ENCODE measurements at places on chromosomes 1 and 21.

- DNase-seq: peak; percentile 60
Observed at GRCh38 chr21:15065392-15066122, 757 bp upstream of the NRIP1 start.

GRCh38 chr1:99599678-99600175 is 46.2 kb upstream of the PALMD start:
- no peak for DNase-seq

DNA sequence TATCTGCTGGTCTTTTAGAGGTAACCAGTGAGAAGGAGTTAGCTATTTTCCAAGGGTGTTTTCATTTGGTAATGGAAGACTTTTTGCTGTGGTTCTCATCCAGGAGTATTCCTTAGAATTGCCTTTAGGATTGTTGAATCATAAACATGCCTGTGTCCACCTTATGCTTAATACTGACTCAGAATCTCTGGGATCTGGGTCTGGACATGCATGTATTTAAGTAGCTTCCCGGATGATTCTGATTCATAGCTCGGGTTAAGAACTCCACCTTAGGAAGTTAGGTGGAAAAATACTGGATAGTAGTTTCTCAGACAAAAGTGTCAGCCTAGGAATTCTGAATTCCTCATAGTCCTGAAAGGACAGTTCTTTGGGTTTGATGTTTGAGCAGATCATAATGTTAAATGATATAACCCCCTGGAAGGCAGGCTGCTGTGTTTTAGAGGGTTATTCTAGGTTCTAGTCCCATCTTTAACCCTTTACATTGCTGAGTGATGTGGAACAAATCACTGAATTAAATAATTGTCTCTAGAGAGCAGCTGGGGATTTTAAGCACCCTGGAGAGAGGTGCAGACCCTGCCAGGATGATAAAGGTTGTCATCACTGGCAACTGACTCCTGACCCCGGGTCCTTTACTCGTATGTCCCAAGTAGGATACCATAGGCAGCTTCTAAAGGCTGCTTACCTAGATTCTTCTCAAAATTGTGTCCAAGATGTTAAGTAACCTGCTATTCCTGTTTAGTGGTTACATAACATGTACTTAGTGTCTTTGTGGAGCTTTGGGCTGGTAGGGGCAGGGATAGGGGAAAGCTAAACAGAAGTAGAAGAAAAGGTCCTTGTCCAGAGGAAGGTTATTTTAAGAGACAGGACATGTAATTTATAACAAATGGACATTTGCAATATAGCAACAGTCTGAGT is 14.5 kb upstream of the C4BPB start:
- no peak for DNase-seq

- no peak for DNase-seq
Observed at GRCh38 chr1:53644496-53644895, 94.5 kb downstream of the GLIS1 start.

- no peak for DNase-seq
Observed at GRCh38 chr1:154972213-154972516, 1.6 kb upstream of the SHC1 start.

- peak; percentile 6 for DNase-seq
Observed at GRCh38 chr21:44539991-44540666, at the start of gene KRTAP10-1. Gene KRTAP10-1, minus strand, starts transcription at chr21:44540195. Its CDS starts 45 bp downstream, at chr21:44540150.

DNA sequence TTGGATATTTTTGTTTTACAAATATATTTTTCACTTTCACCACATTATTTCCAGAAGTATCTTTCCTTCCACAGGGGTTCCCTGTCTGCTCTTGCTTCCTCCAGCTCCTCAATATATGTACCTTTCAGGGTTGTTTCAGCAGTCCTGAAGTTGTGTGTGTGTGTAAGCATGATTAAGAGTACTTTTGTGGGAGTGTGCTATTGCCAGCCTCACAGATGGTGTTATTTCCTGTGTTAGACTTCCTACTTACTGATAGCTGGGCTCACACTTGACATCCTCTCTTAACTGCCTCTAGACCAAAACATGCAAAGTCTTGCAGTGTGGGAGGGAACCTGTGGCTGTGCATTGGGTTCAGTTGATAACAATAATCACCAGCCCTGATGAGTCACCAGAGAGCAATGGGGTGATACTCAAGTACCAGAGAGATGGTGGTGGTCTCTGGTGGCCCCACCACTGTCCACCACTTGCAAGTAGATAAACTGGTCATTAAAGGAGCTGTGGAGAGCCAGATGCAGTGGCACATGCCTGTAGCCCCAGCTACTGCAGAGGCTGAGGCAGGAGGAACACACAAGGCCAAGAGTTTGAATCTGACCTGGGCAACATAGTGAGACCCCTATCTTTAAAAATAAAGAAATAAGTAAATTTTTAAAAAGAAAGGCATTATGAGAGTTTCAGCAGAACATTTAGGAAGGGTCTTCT is 126.7 kb downstream of the NR5A2 start:
- peak; percentile 94 for DNase-seq

DNA sequence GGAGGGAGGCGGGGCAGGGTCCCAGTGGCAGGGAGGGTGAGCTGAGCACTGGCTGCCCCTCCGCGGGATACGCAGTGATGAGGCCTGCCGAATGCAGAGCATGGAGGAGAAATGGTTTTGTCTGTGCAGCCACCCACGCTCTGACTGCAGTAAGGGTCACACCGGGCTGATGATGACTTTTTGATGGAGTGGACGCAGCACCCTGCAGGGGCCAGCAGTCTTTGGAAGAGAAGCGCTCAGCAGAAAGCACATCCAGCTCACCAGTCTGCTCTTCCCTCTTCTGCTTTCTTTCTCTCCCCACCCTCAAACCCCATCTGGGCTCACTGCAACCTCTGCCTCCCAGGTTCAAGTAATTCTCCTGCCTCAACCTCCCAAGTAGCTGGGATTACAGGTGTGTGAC is 61.9 kb upstream of the ATP1A1 start:
- no peak for DNase-seq

DNA sequence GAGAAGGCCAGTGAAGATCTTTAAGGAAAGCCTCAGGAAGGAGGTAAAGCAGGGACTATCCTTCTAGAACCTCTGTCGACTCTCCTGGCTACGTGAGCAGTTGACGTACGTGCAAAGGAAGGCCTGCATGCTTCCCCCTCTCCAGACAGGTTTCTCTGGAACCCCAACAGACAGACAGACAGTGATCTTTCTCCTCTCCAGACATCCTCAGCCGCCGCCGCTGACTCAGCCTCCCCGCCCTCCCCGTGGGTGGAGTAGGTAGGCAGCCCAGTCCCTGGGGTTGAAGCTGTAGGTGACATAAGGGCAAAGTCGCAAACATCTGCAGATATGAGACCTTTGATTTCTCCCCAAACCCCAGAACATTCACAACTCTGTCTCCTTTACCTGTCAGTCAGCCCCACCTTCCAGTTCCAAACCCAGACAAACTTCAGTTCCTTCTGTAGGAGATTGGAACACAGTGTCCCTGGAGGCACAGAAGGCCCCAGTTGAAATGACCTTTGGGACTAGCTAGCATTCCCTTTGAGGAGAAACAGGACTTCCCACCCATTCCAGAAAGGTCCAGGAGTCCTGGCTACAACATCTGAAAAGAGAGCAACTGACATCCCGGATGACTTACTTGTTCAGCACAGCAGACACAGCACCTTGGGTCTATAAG is 146.0 kb upstream of the JUN start:
- DNase-seq: peak; percentile 41

Data from T-helper 1 cell (primary cell).